ENCODE measurements at places on chromosomes 12 and 14. TPM values are rescaled to one million over a fixed set of nuclear protein-coding genes. Genes with fewer than 3 reads are reported as not detected.
A peak's percentile ranks its signal among the peaks of the same experiment; 100 is the strongest.

- no peaks in the 10 kb centered on the region for H3K36me3 ChIP-seq
- no peak for DNase-seq
- no peak overlapping the region for H3K27ac ChIP-seq
- H3K27me3 ChIP-seq: no peaks in the 10 kb centered on the region
These were observed 19.8 kb upstream of the AQP2 start for GRCh38 chr12:49930515-49931288.

Gene TAS2R14
- total RNA-seq: 5.6 TPM

- H3K4me3 ChIP-seq: no peak overlapping the region
- no peak for DNase-seq
- no peak overlapping the region for H3K27ac ChIP-seq
- H3K27me3 ChIP-seq: no peaks in the 10 kb centered on the region
These were observed 484.8 kb downstream of the EGLN3 start for GRCh38 chr14:33465846-33466700.

- no peak for DNase-seq
- no peaks in the 10 kb centered on the region for H3K27me3 ChIP-seq
- peak overlapping the region; percentile 99 for H3K27ac ChIP-seq
- no peaks in the 10 kb centered on the region for H3K36me3 ChIP-seq
- H3K4me3 ChIP-seq: no peak overlapping the region
- H3K4me1 ChIP-seq: peaks cover 35% of the 10 kb centered on the region
These were observed 20.5 kb upstream of the ZFP36L1 start for GRCh38 chr14:68813318-68813838.

GRCh38 chr12:7499636-7500035, 3.9 kb downstream of the CD163 start:
- no peak overlapping the region for H3K4me3 ChIP-seq
- H3K4me1 ChIP-seq: no peaks in the 10 kb centered on the region
- H3K27ac ChIP-seq: no peak overlapping the region

All from hepatocyte (in vitro differentiated cells).